ENCODE measurements at places on chromosomes 1 and 21.

- no peak for DNase-seq
These were observed 2.8 kb upstream of the PHLDA3 start for GRCh38 chr1:201471772-201472171.

DNA sequence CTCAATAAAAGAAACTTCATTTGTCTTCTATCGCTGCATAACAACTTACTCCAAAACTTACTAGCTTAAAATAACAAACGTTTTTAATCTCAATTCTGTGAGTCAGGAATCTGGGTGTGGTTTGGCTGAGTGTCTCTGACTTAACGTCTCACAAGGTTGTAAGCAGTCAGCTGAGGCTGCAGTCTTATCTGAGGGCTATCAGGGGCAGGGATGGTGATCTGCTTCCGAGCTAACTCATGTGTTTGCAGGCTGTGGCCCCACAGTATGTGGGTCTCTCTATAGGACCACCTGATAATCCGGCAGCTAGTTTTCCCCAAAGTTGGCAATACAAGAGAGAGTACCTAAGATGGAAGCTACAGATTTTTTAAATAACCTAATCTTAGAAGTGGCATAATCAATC lies 234.2 kb upstream of the FGGY start:
- no peak for DNase-seq

GRCh38 chr1:61356995-61357394 lies 274.6 kb downstream of the NFIA start:
- no peak for DNase-seq

- DNase-seq: no peak
These were observed 6.7 kb upstream of the SLC9A1 start for GRCh38 chr1:27161594-27161993.

GRCh38 chr1:176330782-176331181 lies 123.7 kb upstream of the COP1 start:
- no peak for DNase-seq

- no peak for DNase-seq
These were observed 8.1 kb downstream of the POFUT2 start for GRCh38 chr21:45279446-45280177.

GRCh38 chr1:205488074-205488723 lies 16.3 kb upstream of the CDK18 start:
- peak; percentile 40 for DNase-seq

- no peak for DNase-seq
These were observed 137.1 kb downstream of the PLA2G4A start for GRCh38 chr1:186965847-186966246.

GRCh38 chr1:110463725-110464124 lies 12.8 kb downstream of the PROK1 start:
- DNase-seq: no peak

GRCh38 chr1:220770245-220770913 lies 16.3 kb upstream of the MTARC1 start:
- no peak for DNase-seq

DNA sequence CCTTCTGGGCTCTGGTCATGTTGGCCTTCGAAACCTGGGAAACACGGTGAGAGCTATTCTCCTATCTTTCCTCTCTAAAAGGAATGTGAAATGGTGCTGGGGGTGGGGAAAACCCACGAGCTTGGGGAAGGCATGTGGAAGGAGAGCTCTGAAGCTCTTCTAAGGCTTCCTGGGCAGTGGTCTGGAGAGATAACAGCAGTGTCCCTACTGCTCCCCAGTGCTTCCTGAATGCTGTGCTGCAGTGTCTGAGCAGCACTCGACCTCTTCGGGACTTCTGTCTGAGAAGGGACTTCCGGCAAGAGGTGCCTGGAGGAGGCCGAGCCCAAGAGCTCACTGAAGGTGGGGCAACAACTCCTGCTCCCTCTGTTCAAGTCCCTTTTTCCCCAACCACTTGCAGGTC lies 2.8 kb downstream of the USP21 start:
- no peak for DNase-seq

DNA sequence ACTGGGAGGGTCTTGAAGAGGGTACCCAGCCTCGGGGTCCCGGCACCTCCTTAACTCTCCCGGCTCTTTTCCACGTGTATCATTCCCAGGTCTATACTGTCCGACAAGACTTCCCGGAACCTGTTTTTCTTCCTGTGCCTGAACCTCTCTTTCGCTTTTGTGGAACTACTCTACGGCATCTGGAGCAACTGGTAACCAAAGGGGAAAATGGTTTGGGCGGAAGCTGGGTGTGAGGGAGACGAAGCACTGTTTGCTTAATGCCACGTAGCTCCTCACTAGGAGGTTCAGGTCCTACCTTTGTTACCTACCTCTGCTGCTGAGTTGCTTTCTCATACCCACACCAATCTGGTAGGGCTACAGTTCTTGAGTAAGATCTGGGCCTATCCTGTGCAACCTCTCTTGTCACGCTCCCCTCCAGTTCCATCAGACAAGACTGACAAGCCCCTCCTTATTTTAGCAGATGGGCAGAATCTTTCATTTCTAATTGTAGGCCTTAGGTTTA lies 642 bp downstream of the SLC30A7 start:
- DNase-seq: peak; percentile 59

GRCh38 chr1:168482106-168482505 lies 61.7 kb downstream of the XCL2 start:
- no peak for DNase-seq

DNA sequence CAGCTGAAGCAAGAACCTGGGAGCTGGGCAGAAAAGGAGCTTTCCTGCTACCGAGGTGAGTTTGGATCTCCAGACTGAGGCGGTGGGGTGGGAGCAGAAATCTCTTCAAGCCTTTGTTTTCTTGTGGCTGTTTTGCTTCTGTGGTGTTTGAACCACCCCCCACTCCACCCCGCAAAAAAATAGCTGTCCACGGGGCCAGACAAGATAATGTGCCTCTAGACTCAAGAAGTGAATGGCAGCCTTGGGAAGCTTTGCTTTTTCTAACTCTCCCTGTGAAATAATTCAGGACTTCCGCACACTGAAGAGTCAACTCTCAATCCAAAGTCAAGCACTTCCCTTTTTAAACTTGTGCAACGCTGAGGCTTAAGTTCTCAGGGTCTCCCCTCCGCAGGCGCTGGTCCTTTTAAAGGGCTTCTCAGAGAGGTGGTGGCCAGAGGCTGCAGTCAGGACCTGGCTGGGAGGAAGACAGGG lies 159.6 kb upstream of the COA6 start:
- DNase-seq: no peak

GRCh38 chr1:77399250-77400086 lies 117.6 kb downstream of the AK5 start:
- no peak for DNase-seq
